Myometrial cell (primary cell): ENCODE measurements at places on chromosomes 11 and 22. TPM values are rescaled to one million over a fixed set of nuclear protein-coding genes. Genes with fewer than 3 reads are reported as not detected.

The PTGDR2 gene
- not detected in 2 replicates for total RNA-seq

The SPDYC gene
- total RNA-seq = not detected in 2 replicates

The IFITM2 gene
- total RNA-seq = 142 and 147 TPM in 2 replicates

The SLC17A6 gene
- not detected in 2 replicates for total RNA-seq

The CHRDL2 gene
- total RNA-seq = not detected in 2 replicates

The RGL4 gene
- not detected in 2 replicates for total RNA-seq

The GNG3 gene
- total RNA-seq = not detected in 2 replicates
